ENCODE measurements at places on chromosomes 7 and 10.

DNA sequence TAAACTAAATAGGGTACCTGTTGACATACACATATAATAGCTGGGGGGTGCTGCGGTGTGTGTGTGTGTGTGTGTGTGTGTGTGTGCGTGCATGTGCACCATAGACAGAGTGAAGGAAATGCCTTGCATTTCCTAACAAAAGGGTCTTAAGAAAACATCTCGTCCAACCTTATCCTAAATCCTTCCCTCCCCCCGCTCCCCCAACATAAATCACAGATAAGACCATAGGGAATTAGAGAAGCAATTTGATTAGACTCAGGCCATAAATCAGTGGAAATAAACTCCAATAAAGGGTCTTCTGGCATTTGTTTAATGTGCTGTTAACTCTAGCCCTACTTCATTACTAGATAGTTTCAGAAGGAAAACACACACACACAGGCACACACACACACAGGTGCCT is 148.5 kb downstream of the PPP1R17 start:
- no peak for DNase-seq

DNA sequence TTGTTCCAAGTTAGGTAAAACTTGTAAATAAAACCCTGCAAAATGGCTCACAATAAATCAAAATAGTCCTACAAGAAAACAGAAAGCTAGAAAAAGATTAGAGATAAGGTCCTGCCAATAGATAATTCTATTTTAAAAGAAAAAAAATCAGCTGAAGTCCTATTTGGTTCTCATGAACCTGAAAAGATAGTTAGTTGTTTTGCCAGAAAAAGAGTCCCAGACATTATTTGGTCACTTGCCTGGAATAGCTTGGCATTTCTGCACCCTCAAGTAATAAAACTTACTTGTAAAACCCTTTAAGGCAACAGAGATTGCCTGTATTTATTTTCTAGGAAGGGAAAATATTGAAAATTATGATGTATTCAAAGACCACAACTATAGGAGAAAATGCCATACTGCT is 47.7 kb downstream of the LRRN3 start:
- no peak for DNase-seq

- DNase-seq: no peak
These were observed 140.7 kb downstream of the DYNC2I1 start for GRCh38 chr7:158997110-158997453.

GRCh38 chr7:78197447-78197846 is 398.9 kb downstream of the PHTF2 start:
- no peak for DNase-seq

GRCh38 chr10:126101736-126102135 is 205.4 kb downstream of the FANK1 start:
- no peak for DNase-seq

DNA sequence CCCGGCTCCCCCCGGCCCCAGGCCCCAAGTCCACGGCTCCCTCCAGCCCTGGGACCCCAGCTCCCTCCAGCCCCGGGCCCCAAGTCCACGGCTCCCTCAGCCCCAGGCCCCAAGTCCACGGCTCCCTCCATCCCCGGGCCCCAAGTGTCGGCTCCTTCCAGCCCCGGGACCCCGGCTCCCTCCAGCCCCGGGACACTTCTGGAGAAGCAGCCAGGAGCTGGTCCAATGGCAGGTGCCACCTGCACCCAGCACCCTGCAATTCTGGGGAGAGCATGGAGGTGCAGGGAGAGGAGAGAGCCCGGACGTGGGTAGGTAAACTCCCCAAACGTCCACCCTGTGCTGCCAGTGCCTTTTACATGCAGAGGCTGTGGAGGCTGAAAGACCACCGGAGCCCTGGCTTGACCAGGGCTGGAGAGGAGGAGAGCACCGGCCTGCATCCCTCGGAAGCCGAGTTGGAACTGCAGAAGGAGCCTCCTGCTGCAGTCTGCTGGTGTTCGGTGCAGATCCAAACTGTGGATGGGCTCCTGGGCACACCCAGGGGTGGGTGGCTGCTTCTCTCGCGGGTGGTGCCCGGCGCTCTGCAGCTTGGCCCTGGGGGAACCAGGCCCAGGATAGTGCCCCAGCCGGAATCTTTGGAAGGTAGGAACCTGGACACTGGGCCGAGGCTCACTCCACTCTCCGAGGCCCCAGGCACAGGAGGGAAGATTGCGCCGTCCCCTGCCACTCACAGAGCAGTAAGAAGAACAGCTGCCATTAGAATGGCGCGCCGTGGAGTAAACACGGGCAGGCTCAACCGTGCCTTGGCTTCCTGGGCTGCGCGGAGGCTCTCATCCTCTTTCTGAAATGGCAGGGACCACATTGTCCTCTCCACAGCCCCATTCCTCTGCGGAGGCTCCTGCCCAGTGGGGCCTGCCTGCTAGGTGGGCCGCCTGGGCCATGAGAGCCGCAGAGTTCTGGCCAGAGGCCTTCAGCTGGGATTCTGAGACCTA is 14.7 kb downstream of the SHH start:
- no peak for DNase-seq

GRCh38 chr10:58609532-58610150 is 97.0 kb downstream of the BICC1 start:
- DNase-seq: no peak

- no peak for DNase-seq
These were observed 2.1 kb downstream of the FAM24B start for GRCh38 chr10:122877264-122877663.

- no peak for DNase-seq
These were observed 866.3 kb upstream of the LRRN3 start for GRCh38 chr7:110224643-110225042.

- no peak for DNase-seq
These were observed 19.2 kb downstream of the TNRC18 start for GRCh38 chr7:5404421-5404826.

- no peak for DNase-seq
These were observed 52.6 kb upstream of the ST8SIA6 start for GRCh38 chr10:17506856-17507471.

- no peak for DNase-seq
These were observed 50.9 kb downstream of the TPK1 start for GRCh38 chr7:144784943-144785342.

DNA sequence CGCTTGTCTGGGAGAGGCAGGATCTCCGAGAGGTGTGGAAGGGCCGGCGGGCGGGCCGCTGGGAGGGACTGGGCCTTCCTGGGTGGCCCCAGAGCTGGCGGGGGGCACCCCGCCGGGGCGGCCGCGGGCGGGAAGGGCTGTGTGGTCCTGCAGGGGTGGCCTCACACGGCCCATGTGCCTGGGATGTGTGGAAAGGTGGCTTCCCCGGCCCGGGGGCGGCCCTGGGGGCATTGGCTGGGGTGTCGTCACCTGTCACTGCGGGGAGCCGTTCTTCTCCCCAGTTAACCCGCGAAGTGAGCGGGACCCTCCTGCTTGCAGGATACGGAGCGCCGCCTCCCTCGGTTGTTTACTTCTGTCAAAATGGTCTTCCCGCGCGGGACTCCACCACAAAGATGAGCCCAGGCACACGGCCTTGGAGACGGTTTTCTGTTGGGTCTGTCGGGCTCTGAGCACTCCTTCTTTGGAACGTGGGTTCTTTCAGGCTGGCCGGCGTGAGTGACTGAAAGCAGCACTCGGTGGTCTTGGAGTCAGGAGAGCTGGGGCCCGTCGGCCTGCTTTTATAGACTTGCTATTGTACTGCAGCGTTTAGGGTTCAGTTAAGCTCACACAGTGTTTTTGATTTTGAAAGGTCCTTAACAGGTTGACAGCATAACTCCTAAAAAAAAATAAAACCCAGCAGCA is 700 bp downstream of the SMC3 start:
- no peak for DNase-seq
